Fibroblast of mammary gland (primary cell): ENCODE measurements at places on chromosomes 11 and 22.

- peak; percentile 85 for DNase-seq
Observed at GRCh38 chr11:74932797-74933196, 16.1 kb downstream of the XRRA1 start.

GRCh38 chr11:25730230-25730629 is 601.7 kb upstream of the ANO3 start:
- no peak for DNase-seq

GRCh38 chr11:1906181-1906580 is 13.3 kb upstream of the TNNT3 start:
- DNase-seq = no peak

- DNase-seq = no peak
Observed at GRCh38 chr11:971092-971690, 45.5 kb downstream of the AP2A2 start.

DNA sequence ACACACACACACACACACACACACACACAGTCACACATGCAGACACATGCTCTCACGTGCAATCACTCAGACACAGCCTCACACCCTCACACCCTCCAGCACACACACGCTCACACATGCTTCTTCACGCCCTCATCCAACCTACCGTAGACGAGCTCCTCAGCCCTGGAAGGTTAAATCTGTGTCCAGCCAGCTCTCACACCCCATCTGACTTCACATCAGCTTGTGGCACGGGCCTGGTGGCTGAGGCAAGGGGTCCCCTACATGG is 1.3 kb upstream of the SCUBE1 start:
- no peak for DNase-seq

DNA sequence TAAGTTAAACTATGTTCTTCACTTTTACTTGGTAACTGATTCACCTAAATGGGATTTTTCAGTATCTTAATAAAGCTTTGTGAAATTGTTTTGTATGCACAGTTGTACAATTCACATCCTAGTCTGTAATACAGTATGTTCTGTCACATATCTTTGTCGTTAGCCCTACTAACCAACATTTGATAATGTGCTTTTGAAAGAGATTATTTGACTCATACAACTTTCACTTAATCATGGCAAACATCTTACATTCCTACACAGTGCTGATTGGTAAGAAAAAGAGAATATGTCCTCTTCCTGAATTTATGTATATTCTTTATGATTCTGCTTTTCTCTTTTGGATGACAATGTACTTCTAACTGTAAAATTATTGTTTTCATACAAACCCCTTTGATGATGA is 234.5 kb downstream of the METTL15 start:
- DNase-seq = peak; percentile 57

GRCh38 chr22:25564320-25564978 is at the start of gene GRK3:
TSS of gene GRK3 (plus strand) at chr22:25564675. CDS start at chr22:25565041, 366 bp downstream.
- DNase-seq = peak; percentile 30

DNA sequence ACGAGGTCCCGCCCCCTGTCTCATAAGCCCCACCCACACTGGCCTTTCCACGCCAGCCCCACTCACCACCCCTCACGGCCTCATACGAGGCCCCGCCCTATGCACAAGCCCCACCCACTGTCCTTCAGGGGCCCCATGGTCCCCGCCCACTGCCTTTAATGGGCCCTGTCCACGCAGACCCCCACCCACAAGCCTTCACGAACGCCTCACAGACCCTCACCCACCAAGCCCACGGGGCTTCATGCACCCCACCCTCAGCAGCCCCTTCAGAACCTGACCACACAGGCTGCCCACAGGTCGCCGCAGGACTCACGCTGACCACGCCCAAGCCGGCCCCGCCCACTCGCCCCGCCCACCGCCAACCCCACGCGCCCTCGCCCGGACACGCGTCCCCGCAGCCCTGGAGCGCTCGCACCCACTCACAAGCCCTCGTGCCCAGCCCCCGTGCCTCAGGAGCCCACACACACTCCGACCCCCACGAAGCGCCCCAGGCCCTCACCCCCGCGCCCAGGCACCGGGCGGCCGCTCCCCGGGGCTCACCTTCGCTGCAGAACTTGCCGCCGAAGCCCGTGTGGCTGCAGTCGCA is 10.5 kb downstream of the NRXN2 start:
- DNase-seq = no peak

DNA sequence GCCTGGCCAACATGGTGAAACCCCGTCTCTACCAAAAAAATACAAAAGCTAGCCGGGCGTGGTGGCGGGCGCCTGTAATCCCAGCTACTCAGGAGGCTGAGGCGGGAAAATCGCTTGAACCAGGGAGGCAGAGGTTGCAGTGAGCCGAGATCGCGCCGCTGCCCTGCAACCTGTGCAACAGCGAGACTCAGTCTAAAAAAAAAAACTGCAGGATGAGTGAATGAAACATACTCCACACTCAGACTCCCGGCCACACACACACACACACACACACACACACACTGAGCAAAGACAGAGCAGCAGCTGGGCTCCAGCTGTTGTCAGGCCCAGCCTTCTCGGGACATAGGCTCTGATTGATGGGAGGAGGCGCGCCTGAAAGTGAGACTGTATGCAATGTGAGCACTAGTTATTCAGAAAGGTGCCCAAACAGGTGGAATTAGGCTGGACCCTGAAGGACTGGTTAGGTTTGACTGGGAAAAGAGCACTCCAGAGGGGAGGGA is 1.5 kb upstream of the PLEKHA7 start:
- DNase-seq = peak; percentile 42

DNA sequence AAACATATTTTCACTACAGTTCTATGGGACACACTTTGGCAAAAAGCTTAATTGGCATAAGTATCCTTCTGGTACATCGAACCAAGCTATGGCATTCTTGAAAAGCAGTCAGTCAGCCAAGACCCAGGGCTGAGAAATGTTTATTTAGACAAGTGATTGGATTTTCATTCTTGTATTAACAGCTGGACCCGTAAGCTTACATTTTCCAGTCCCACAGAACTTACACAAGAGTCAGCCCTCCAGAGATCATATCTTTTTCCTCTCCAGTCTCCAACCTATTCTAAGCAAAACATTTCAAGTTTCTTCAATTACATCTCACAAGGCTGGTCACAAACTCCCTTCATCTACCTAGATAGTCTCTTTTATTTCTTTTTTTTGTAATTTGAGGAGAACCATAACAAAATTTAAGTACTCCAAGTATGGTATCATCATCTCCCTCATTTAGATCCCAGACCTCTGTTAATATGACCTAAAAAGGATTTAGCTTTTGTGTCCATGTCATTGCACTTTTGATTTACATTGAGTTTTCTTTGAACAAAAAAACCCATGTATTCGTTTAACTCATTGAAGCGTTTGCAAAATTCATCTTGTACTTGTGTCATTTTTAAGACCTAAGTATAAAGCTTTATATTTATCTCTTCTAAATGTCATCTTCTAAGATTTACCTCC is 67.9 kb upstream of the GRK3 start:
- no peak for DNase-seq

DNA sequence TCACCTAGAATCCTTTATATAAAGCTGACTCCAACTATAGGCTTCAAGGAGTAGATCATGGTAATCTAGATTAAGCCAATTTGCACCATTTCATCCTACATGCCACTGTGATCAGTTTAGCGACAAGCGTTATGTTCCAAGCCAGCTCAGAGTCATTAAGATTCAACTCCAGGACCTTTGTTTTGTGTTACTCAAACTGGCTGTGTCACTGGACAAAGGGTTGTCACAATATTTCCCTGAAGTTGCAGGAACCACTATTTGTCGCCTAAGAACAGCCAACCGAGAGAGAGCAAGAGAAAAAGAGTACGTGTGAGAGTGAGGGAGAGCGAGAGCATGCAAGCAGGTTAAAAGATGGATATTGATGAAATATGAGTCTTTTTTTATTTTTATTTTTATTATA is 104.8 kb downstream of the USP35 start:
- DNase-seq = no peak

- DNase-seq = no peak
Observed at GRCh38 chr22:27349456-27349855, 452.1 kb downstream of the MN1 start.

DNA sequence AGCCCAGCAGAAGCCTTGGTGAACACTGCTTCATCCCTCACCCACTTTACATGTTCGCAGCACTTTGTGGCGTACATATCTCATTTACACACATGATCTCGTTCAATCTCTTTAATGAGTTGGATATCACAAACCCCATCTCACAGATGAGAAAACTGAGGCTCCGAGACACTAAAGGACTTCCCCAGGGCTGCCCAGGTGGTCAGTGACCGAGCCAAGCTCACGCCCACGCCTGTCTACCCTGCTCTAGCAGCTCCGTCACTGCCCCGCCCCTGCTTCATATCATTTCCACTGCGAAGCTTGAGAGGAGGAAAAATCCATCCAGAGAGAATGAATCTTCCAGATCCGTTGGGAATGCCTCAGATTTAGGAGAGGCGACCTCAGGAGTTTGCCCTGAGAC is 11.8 kb upstream of the DSCAML1 start:
- DNase-seq = peak; percentile 45

DNA sequence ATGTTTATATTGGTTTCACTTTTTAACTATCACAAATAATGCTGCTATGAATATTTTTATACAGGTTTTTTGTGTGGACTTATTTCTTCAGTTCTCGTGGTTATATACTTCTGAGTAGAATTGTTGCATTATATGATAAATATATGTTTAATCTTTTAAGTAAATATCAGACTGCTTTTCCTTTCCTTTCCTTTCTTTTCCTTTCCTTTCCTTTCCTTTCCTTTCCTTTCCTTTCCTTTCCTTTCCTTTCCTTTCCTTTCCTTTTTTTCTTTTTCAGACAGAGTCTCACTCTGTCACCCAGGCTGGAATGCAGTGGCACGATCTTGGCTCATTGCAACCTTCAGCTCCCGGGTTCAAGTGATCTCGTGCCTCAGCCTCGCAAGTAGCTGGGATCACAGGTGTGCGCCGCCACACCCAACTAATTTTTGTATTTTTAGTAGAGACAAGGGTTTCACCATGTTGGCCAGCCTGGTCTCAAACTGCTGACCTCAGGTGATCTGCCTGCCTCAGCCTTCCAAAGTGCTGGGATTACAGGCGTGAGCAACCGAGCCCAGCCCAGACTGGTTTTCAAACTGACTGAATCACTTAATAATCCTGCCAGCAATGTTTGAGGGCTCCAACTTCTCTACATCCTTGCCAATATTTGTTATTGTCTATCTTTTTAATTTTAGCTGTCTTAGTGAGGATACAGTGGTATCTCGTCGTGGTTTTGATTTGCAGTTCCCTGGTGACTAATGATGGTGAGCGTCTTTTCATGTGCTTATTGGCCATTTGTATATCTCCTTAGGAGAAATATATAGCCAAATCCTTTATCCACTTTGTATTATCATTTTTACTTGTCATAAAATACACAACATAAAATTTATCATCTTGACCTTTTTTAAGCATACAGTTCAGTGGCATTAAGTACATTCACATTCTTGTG is 21.9 kb downstream of the HTR3B start:
- peak; percentile 16 for DNase-seq

DNA sequence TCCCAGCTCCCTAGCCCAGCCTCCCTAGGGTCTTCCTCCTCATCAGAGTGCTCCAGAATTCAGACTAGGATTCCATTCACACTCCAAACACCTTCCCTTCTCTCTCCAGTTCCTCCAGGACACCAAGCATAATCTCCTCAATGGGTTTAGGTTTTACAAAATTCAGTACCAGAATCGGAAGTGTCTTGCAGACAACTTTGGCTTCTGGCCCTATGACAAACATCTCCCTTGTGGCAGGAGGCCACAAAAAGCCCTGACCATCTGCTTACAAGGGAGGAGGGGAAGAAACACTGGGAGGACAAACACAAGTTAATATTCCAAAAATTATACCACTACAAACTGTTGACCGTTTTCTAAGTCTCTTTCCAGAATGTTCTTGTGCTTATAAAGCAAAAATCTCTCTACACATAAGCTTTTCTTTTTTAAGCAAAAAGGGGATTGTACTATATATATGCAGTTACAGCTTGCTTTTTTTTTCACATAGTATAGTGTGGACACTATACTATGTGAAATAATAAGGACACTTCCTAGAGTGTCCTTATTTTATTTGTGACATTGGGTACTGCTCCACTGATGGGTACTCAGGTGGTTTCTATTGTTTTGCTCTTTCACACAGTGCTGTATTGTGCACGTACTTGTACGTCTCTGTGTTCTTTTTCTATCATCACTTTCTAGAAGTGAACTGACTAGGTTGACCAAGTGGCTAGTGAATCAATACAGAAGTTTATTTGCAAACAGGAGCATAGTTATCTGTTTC is 78.7 kb downstream of the BDNF start:
- DNase-seq = peak; percentile 19

DNA sequence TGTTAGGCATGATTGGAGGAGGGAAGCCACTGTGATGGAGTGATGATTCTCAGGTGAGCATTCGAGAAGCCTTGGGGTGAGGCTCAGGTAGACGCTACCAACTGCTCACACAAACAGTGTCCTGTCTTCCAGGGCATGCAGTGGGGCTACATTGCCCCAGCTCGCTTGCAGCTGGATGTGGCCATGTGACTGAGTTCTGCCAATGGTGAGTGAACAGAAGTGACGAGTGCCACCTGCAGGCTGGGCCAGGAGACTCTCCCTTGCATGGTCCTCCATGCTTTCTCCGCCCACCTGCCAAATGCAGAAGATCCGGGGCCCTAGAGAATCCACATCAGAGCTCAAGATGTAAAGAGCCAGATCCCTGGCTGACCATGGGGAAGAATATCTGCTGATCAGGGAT is 195.9 kb downstream of the BCR start:
- peak; percentile 17 for DNase-seq

DNA sequence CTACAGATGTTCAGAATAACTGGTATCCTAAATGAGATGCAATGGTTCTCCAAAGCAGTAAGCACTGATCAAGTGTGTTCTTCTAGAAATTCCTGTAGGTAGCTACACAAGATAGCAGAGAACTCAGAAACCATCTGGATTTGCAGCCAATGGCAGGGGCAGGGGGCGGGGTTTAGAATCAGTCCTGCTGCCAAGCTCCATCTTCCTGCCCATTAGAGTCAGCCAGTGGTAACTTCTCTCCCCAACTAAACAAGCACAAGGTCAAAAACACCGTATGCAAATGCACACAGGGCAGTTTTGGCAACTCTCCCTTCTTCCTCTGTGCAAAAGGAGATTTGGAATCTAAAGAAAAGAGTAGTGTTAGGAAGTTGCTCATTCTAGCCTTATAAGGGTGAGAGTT is 237.5 kb upstream of the CCDC90B start:
- DNase-seq = no peak

- DNase-seq = no peak
Observed at GRCh38 chr11:68002938-68003845, 705 bp downstream of the UNC93B1 start.

GRCh38 chr11:45385844-45386243 is 99.7 kb upstream of the SYT13 start:
- DNase-seq = no peak

- DNase-seq = no peak
Observed at GRCh38 chr11:115660030-115660805, 156.0 kb upstream of the CADM1 start.

- DNase-seq = peak; percentile 62
Observed at GRCh38 chr22:31046539-31047226, 34.4 kb upstream of the SMTN start.

DNA sequence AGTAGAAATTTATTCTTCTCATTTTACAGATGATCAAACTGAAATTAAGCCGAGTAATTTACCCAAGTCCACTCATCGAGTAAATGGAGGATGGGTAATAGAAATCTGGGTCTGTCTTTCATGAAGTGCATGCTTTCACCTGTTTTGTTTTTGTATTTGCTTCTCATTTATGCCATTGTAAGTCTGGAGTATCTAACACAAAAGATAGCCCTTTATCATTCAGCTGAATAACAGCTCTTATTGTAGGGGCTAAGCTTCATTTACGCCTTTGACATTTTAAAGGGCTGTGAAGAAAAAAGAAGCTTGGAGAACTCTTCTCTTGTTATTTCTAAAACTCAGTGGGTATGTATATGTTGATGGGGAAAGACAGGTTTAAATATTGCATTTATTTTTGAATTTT is 1196.2 kb upstream of the TENM4 start:
- DNase-seq = no peak

- no peak for DNase-seq
Observed at GRCh38 chr11:196786-197731, 4.2 kb downstream of the SCGB1C1 start.
